ENCODE measurements at places on chromosomes 2 and 18.
A peak's percentile ranks its signal among the peaks of the same experiment; 100 is the strongest.

GRCh38 chr2:105754011-105754410, 9.3 kb downstream of the NCK2 start:
- peak overlapping the region; percentile 46 for H3K4me3 ChIP-seq
- peaks cover 59% of the 10 kb centered on the region for H3K36me3 ChIP-seq
- DNase-seq, result peak; percentile 91
- H3K27me3 ChIP-seq, result no peaks in the 10 kb centered on the region

- H3K27me3 ChIP-seq, result no peaks in the 10 kb centered on the region
- no peak overlapping the region for H3K4me3 ChIP-seq
- peaks cover 6% of the 10 kb centered on the region for H3K36me3 ChIP-seq
- no peak overlapping the region for H3K27ac ChIP-seq
- H3K4me1 ChIP-seq, result peaks cover 7% of the 10 kb centered on the region
Measured at GRCh38 chr2:177542396-177542795, 149.8 kb downstream of the AGPS start.

- H3K27me3 ChIP-seq, result no peaks in the 10 kb centered on the region
- no peak overlapping the region for H3K4me3 ChIP-seq
- peaks cover 42% of the 10 kb centered on the region for H3K4me1 ChIP-seq
- DNase-seq, result peak; percentile 34
- no peak overlapping the region for H3K27ac ChIP-seq
Measured at GRCh38 chr2:7530001-7530400, 612.8 kb downstream of the RNF144A start.

- H3K36me3 ChIP-seq, result no peaks in the 10 kb centered on the region
- H3K4me3 ChIP-seq, result no peak overlapping the region
- H3K27ac ChIP-seq, result no peak overlapping the region
- no peaks in the 10 kb centered on the region for H3K4me1 ChIP-seq
Measured at GRCh38 chr18:6239716-6240115, 175.0 kb downstream of the L3MBTL4 start.

DNA sequence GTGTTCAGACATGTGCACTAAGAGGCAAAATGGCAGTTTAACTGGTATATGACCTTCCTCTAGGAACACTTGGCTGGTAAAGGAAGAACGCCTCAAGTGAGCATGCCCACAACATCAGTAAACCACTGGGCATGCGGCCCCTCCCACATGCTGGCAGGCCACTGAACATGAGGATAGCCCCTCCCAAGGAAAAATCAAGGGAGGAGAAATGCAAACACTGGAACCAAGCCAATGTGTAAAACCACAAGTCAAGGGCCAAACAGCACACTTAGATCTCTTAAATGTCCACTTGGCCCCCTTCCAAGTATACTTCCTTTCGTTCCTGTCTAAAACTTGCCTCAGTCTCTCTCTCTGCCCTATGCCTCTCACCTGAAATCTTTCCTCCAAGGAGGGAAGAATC, 980.8 kb downstream of the TSN start:
- H3K4me3 ChIP-seq, result no peak overlapping the region
- no peak for DNase-seq
- H3K36me3 ChIP-seq, result no peaks in the 10 kb centered on the region
- no peaks in the 10 kb centered on the region for H3K4me1 ChIP-seq

DNA sequence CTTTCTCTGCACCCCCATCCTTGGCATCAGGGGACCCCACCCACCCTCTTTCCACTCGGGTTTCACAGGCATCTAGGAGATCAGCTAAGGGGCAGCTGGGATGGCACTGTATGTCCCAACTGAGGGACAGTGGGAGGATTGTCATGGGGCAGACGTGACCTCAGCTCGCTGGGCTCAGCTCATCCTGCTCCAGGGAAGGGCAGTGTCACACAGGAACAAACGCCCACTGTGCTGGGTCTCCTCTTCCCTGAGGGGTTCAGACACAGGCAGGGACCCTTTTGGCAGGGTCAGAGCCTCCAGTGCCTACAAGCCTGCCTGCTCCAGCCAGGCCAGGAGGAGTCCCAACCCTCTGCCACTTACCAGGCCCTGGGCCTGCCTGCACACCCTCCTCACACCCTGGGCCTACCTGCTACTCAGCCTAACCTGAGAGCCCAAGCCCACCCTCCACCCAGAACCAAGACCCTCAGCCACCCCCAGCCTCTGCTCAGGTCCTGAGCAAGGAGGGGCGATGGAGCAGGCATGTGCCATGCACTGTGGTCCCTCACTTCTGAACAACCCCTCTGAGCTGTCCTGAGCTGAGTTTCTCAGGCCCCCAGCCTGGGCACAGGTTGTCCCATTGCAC, 68.2 kb downstream of the HS1BP3 start:
- H3K4me1 ChIP-seq, result no peaks in the 10 kb centered on the region
- no peaks in the 10 kb centered on the region for H3K27me3 ChIP-seq
- H3K4me3 ChIP-seq, result no peak overlapping the region
- H3K27ac ChIP-seq, result no peak overlapping the region
- H3K36me3 ChIP-seq, result peaks cover 2% of the 10 kb centered on the region
- DNase-seq, result no peak

DNA sequence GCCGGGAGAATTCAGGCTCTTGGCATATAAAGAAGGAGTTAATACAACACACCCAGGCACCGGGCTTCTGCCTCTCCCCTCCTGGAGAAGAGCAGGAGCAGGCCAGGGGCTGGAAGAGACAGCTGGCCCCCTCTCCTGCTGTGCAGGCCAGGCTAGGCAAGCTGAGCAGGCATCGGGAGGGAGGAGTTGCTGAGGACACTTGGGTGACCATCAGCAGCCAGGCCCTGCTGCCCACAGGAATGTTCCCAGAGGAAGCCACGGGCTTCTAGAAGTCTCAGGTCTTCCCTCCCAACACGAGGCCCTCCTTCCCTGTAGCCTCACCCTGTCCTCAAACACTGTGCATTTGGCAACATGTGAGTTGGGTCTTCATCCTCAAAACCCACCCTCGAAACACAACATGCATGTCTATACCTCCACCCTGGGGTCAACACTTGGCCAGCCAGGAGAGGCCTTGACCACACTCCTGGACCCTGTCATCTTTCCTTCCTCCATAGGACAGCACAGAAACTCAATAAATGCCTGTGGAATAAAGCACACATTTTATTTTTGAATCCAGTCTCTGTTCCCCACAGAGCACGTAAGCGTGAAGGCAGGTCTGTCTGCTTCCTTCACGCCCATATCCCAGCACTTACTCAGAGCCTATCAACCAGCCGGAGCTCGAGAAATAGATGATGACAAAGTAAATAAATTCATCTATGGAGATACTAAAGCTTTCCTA, 433.8 kb upstream of the ID2 start:
- no peak for DNase-seq
- no peak overlapping the region for H3K4me3 ChIP-seq
- H3K4me1 ChIP-seq, result no peaks in the 10 kb centered on the region
- H3K36me3 ChIP-seq, result peaks cover 4% of the 10 kb centered on the region
- H3K27me3 ChIP-seq, result peaks cover 2% of the 10 kb centered on the region

GRCh38 chr2:65527451-65528240, 95.2 kb upstream of the SPRED2 start:
- DNase-seq, result no peak
- no peaks in the 10 kb centered on the region for H3K36me3 ChIP-seq
- peaks cover 1% of the 10 kb centered on the region for H3K27me3 ChIP-seq
- H3K4me3 ChIP-seq, result no peak overlapping the region

DNA sequence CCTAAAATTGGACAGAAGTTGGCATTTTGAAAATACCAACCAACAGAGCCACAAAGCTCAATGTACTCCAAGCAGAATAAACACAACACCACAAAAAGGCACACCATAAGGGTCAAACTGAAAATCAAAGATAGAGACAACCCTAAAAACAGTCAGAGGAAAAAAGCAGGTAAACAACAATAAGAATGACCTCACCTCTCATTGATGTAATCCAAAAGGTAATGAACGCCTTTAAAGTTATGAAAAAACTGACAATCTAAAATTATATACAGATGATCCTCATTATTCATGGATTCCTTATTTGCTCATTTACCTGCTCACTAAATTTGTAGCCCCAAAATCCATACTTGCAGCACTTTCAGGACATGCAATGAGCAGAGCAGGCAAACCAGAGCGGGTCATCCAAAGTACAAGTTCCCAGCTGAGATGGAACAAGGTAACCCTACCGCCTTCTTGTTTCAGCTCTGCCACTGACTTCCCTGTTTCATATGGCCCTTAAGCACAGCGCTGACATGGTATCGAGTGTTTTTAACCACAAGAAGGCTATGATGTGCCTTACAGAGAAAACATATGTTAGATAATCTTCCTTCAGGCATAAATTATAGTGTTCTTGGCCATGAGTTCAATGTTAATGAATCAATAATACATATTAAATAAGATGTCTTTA, 17.0 kb downstream of the RTN4 start:
- H3K4me3 ChIP-seq, result no peak overlapping the region
- H3K27ac ChIP-seq, result no peak overlapping the region
- peaks cover 59% of the 10 kb centered on the region for H3K4me1 ChIP-seq

DNA sequence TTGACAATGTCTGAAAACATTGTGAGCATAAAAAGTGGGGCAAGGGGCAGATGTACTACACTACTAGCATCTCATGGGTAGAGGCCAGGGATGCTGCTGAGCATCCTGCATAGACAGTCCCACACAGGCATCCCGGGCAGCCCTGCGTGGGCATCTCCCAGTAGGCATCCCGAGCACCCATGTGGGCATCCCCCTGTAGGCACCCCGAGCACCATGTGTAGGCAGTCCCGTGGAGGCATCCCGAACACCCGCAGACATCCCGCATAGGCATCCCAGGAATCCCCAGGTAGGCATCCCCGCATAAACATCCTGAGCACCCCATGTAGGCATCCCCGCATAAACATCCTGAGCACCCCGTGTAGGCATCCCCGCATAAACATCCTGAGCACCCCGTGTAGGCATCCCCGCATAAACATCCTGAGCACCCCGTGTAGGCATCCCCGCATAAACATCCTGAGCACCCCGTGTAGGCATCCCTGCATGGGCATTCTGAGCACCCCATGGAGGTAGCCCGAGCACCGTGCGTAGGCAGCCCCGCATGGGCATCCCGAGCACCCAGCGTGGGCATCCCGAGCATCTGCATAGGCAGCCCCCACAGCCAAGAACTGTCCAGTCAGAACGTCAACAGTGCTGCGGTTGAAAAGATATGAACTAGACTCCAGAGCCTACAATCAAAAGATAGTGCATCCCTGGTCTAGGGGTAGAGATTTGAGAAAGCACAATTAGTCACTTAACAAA, 273.5 kb downstream of the NBAS start:
- H3K36me3 ChIP-seq, result peaks cover 47% of the 10 kb centered on the region
- H3K4me3 ChIP-seq, result no peak overlapping the region
- no peaks in the 10 kb centered on the region for H3K4me1 ChIP-seq
- H3K27me3 ChIP-seq, result no peaks in the 10 kb centered on the region
- no peak overlapping the region for H3K27ac ChIP-seq

GRCh38 chr2:573025-573424, 104.2 kb downstream of the TMEM18 start:
- H3K4me3 ChIP-seq, result no peak overlapping the region
- H3K27me3 ChIP-seq, result peaks cover 21% of the 10 kb centered on the region
- H3K4me1 ChIP-seq, result no peaks in the 10 kb centered on the region
- peaks cover 4% of the 10 kb centered on the region for H3K36me3 ChIP-seq
- no peak overlapping the region for H3K27ac ChIP-seq

GRCh38 chr2:29015701-29016470, 34.8 kb downstream of the TOGARAM2 start:
- DNase-seq, result no peak
- no peaks in the 10 kb centered on the region for H3K36me3 ChIP-seq
- peaks cover 67% of the 10 kb centered on the region for H3K4me1 ChIP-seq
- H3K4me3 ChIP-seq, result no peak overlapping the region
- no peaks in the 10 kb centered on the region for H3K27me3 ChIP-seq
- peak overlapping the region; percentile 90 for H3K27ac ChIP-seq

- H3K27me3 ChIP-seq, result peaks cover 7% of the 10 kb centered on the region
- H3K36me3 ChIP-seq, result no peaks in the 10 kb centered on the region
- H3K4me3 ChIP-seq, result no peak overlapping the region
- H3K4me1 ChIP-seq, result no peaks in the 10 kb centered on the region
Measured at GRCh38 chr2:235105821-235106359, 154.1 kb downstream of the SH3BP4 start.
